ENCODE measurements at places on chromosomes 6 and 20.
A peak's percentile ranks its signal among the peaks of the same experiment; 100 is the strongest.

GRCh38 chr20:575230-575629, 31.6 kb upstream of the CSNK2A1 start:
- DNase-seq, result no peak

- DNase-seq, result no peak
Observed at GRCh38 chr6:151627689-151628444, 134.1 kb downstream of the CCDC170 start.

DNA sequence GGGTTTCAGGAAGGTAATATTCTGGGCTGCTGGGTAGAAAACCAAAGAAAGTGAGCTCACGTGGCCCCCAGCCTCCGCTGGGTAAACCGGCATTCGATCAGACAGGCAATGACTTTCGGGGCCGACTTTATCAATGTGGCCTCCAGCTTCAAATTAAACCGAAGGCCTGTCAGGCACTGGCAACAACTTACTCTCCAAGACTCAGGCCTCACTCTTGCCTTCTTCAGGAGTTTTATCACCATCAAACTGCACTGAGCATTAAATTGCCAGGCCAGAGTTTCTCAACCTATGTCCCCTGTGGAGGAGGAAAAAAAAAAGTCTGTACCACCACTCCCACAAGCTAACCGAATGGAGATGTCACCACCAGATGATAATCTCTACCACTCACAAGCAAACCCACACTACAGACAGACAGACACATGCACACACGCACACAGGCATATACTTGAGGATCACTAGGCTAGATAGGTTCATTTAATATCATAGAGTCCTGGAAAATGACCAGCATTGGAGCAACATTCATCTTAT, 1.1 kb upstream of the MBOAT1 start:
- DNase-seq, result no peak

- DNase-seq, result no peak
Observed at GRCh38 chr6:39307462-39307861, 6.8 kb downstream of the KCNK17 start.

- no peak for DNase-seq
Observed at GRCh38 chr20:44028868-44029847, 114.5 kb downstream of the TOX2 start.

- no peak for DNase-seq
Observed at GRCh38 chr6:36160147-36160760, 29.9 kb downstream of the MAPK13 start.

DNA sequence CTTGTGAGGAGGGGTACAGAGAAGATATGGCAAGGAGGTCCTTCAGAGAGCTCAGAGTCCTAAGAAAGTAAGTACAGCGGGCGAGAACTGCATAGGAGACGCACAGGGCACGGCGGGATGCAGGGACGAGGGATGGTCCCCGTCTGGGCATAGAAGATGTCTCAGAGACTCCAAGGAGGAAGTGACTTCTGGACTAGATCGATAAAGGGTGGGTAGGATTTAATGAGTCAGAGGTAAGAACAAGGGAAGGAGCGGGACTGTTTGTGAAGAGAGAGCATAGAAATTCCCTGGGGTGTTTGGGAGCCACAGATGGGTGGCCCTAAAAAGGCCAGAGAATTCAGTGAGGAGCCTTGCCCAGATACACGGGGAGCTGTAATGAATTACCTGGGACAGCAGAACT, 69.1 kb downstream of the FAM120B start:
- DNase-seq, result no peak

- DNase-seq, result peak; percentile 53
Observed at GRCh38 chr6:32885698-32886286, 31.8 kb downstream of the PSMB9 start.

GRCh38 chr20:60201198-60201835, 243.1 kb downstream of the CDH26 start:
- DNase-seq, result no peak

DNA sequence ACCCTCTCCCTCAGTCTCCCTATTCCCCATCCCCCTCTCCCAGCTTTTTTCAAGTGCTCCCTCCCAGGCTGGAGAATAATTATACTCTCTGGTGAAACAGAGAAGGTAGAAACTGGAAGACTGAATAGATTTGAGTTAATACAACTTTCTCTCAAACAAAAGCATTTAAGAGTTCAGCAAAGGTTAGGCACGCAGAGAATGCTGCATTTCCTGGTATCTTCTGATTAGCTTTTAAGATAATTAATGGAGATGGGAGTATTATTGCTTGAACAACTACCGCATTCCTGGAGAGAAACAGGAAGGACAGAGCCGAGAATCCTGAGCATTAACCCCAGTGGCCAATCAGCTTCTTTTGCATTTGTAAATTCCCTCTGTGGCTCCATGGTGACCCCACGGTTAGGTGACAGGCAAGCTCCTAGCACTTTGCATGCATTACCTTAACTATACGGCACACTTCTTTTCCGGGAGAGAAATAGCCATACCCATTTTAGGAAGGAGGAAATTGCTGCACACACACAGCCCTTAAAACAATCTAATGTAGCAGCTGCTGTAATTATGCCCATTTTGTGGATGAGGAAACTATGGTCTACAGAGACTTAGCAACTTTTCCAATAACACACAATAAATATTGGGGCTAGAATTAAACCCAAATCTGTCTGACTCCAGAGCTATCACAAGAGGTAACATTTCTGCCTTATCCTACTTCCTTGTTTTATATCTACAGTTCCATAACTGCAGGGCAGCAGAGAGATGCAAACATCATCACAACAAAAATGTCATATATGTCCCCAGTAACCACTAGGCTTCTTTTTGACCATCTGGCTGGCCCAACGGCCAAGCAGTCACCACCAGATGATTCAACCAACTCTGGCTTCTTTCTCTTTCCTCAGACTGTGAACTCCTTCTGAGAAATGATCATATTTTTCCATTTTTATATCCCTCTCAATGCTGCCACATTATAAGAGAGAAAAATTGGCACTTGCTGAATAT, 169.9 kb downstream of the CD24 start:
- peak; percentile 60 for DNase-seq

DNA sequence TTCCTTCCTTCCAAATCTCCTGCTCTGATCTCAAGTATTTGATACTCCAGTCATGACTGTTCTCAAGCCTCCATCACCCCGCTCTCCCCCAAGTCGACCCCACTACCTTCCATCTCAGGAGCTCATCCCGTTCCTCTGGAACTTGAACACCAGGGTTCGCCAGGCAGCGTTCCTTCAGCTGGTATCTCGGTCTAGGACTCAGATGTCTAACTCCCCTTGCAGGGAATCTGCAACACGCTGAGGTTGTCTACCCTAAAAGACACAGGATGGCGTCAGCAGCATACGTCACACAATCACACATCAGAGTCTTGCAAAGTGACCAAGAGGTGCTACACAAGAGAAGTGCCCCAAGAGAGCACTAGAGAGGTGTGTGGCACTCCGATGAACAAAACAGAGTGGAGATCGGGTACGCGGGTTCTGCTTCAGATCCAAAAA, 706 bp downstream of the ZNF184 start:
- peak; percentile 71 for DNase-seq

GRCh38 chr20:18388860-18389259, 78.0 kb downstream of the DZANK1 start:
- no peak for DNase-seq

GRCh38 chr6:105211831-105212230, 32.0 kb upstream of the POPDC3 start:
- no peak for DNase-seq

GRCh38 chr6:158816329-158816728, 2.8 kb downstream of the EZR start:
- DNase-seq, result no peak

DNA sequence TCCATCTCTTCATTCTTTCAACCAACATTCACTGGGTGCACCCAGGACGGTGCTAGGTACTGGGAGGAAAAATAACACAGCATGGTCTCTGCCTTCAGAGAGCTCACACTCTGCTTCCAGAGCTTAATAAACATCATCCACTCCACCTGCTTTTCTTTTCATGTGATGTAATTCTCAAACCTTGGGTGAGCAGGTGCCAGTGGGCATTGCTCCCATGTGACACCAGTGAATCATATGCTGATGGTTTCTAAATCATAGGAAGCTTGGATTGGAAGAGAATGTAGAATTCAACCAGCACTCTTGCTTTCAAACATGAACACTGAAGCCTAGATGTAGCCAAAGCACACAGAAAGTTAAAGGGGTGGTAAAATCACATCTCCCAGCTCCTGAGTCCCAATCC, 189.8 kb downstream of the FOXA2 start:
- no peak for DNase-seq

DNA sequence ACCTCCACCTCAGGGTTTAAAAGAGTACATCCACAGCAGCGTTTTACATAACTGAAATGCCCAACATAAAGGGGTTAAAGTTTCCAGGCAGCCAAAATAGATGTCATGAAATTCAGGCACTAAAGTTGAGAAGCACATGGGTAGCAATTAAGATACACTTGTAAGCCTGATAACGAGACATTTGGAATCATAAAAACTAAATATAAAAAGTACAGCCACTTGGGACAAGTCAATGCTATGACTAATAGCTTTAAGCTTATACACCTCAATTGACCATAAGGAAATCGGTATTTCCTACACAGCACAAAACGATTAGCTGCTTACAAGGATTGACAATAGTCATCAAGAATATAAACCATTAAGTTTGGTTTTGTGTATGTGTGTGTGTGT, 11.8 kb downstream of the LOC128125822 start:
- DNase-seq, result no peak

DNA sequence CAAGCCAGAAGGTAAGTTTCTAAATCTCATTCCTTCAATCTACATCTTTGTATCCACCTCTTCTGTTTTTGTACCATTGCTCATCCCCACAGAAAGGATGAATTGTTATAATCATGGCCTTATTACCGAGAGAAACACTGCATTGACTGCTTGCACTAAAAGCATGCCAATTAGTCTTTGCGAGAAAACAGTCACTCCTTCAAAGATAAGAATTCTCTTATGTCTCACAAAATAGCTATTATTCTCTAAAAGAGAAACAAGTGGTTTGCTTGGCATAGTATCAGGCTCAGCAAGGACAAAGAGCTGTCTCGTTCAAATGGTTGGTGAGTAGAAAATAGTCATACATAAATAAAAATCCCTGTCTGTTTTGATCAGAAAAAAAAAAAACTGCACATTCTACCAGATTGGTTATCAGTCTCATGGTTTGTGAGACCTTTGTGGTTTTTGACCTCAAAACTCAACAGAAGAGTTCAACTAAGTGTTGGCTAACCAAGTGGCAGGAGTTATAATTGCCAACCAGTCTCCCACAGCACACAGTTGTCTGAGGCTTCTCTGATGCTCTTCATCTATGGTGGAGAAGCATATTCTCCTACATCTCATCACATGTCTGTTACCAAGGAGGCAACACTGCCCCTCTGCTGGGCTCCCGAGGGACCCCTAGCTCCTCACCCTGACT, 35.1 kb upstream of the ARMH2 start:
- DNase-seq, result no peak

DNA sequence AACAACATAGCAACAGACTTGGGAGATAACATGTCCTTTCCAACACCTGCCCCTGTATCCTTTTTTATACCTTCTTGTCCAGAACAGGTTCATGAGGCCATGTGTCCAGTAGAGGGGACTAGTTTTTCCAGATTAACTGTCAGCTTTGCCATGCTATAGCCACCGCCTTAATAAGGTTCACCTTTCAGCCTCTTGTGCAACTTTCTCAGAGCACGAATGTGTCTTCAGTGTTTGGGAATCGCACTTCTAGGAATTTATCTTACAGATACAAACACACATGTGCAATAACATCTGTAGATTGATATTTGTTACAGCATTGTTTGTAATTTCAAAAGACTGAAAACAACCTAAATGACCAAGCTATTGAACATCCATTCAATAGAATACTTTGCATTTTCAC, 21.4 kb downstream of the NCR2 start:
- DNase-seq, result no peak

GRCh38 chr6:20877008-20877937, 343.0 kb downstream of the CDKAL1 start:
- no peak for DNase-seq

DNA sequence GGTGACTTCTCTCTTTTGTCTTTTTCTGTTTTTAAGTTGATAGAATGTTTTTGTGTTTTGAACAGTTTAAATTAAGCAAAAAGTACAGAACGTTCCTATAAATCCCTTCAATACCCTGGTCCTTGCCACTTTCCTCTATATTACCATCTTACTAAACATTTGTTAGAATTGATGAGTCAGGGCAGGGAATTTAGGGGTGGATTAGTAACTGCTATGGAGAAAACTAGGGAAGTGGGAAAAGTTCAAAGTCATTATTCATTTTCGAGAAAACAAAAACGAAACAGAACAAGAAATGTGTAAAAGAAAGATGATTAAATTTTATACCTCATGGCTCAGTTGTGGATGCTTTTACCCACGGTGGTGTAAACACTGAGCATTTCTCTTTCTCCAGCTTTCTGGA, 240.4 kb upstream of the SULF2 start:
- no peak for DNase-seq

DNA sequence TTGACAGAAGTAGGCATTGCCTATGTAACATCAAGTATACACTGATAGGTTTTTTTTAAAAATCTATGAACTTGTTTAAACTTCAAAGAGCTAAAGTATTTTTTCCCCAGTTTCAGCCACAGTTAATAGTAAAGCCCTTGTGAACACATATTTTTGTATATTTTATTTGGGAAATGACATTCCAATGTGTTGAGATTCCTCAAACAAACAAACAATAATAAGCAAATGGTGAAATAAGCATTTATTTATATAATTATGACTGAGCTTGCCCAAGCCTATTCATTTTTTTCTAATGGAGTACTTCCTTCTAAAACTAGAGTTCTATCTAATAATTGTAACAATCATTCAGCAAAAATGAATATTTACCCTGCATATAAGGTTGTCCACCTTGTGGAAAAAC, 12.5 kb downstream of the SYCP2 start:
- DNase-seq, result no peak

GRCh38 chr20:46809706-46810360, 84.8 kb upstream of the EYA2 start:
- peak; percentile 56 for DNase-seq

GRCh38 chr6:24931718-24932691, 3.8 kb downstream of the RIPOR2 start:
- no peak for DNase-seq

DNA sequence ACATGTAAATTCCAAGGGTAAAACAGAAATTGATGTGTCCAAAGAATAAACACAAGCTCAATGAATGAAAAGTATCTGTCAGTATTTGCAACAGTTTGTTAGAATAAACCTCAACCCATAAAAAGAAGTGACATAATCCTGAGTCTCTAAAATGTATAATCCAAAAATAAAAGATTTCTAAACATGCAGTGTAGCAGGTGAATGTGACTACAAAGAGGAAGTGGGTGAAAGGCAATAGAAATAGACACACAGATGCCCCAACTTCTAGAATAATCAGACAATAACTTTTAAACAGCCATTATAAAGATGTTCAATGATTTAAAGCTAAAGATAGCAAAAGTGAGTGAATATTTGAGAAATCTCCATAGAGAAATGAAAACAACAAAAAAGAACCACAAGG, 1009.2 kb upstream of the GJE1 start:
- no peak for DNase-seq
